ENCODE measurements at places on chromosomes 11 and 22.
A peak's percentile ranks its signal among the peaks of the same experiment; 100 is the strongest.

DNA sequence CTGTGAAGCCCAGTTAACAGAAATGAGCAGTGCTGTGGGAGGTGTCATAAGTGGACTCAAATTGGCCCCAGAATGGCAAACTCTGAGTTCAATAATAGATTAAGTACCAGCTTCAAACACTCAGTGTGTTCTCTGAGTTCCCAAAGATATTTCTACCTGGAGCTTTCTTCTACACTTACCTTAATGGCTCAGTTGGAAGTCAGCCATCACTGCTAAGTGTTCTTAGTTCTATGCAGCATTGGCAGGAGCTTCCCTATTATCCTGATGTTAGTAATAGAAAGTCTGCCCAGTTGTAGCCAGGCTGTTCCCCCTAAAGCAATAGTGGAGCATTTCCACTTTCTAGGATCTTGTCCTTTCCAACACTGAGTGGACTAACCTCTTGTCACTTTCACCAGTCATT is 9.7 kb upstream of the PIK3IP1 start:
- DNase-seq, result no peak

GRCh38 chr11:85806876-85807275 is 4.1 kb downstream of the SYTL2 start:
- no peak for DNase-seq

DNA sequence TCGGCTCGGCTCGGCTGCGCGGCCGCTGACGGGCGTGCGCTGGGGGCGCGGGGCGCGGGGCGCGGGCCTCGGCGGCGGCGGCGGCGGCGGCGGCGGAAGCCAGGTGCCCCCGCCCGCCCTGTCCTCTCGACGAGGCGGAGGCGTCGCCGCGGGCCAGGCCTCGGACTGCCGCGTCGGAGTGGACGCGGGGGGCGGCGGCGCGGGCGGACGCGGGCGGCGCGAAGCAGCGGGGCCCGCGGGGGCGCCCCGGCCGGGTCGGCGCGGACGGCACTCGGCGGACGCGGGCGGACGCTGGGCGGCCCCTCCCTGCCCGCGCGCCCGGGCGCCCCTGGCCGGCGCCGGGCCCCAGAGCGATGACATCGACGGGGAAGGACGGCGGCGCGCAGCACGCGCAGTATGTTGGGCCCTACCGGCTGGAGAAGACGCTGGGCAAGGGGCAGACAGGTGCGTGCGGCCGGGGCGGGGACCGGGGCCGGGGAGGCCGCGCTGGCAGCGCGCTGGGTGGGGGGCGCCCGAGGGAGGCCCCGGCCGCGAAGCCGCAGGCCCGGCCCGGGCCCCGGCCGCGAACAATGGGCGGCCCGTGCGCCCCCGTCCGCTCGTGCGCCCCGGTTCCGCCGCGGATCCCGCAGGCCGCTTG is at the start of gene BRSK2:
TSS of gene BRSK2 (plus strand) at position 3 of the 637 bp plus-strand sequence. CDS start at position 354, 351 bp downstream.
- no peak for DNase-seq

- no peak for DNase-seq
Measured at GRCh38 chr11:46336563-46337180, 10.6 kb upstream of the DGKZ start.

DNA sequence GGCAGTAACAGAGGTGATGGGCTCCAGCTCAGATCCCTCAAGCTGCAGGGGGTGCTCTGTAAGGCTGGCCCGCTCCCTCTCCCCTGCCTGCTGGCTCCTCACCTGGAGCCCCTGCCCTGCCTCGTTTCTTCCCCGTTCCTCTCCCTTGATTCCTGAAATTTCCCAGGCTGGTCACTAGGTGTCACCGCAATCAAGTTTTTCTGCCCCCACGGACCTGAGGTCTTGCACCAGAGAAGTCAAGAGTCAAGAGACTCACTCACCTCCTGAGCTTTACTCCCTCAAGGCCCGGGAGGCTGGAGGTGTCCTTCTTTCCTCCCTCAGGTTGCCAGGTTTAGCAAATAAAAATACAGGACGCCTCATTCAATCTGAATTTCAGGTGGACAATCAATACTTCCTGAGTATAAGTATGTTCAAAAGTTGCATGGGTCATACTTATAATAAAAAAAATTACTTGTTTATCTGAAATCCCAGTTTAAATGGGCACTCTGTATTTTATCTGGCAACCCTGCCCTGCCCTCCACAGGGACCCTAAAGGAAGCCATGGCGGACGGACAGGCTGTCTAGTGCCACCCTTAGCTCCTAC is 69.2 kb downstream of the SCUBE1 start:
- peak; percentile 55 for DNase-seq
